Activated T-helper 1 cell treated with anti-CD3 and anti-CD28 coated beads, Interleukin-12 subunit alpha, Interleukin-12 subunit beta, Interleukin-2, Interleukin-4 antibody, amounts not matched to agents 30 ng/mL and 10 ng/mL and 1 ng/mL, durations not matched to agents 14 hours and 24 hours and 36 hours (primary cell): ENCODE measurements at places on chromosomes 3 and 15. TPM values are rescaled to one million over a fixed set of nuclear protein-coding genes. Genes with fewer than 3 reads are reported as not detected.

CSPG4 gene
- not detected in 2 replicates for total RNA-seq

NOX5 gene
- 0.03 TPM in 1 of 2 replicates, not detected in the other for total RNA-seq

FBXO40 gene
- not detected in 2 replicates for total RNA-seq

DNA sequence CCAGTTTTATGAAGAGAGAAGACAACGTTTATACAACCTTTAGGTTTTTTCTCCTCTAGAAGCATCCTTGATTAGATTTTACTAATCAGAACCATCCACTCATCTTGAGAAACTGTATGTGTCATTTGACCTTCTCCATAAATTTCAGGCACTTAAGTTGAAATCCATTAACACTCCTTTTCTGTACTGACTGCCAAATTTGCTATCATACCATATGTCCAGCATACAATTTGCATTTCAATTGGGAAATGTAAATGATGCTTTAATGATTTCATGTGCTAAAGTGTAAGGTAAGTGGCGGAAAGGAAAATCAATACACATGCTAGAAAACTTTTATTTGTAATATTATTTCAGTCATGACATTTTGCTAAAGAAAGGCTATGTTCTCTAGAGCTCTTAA is 731.6 kb downstream of the GBE1 start:
- H3K4me1 ChIP-seq, result no peaks in the 10 kb centered on the region
- no peak overlapping the region for H3K27ac ChIP-seq
- no peak for DNase-seq
- no peaks in the 10 kb centered on the region for H3K27me3 ChIP-seq

DNA sequence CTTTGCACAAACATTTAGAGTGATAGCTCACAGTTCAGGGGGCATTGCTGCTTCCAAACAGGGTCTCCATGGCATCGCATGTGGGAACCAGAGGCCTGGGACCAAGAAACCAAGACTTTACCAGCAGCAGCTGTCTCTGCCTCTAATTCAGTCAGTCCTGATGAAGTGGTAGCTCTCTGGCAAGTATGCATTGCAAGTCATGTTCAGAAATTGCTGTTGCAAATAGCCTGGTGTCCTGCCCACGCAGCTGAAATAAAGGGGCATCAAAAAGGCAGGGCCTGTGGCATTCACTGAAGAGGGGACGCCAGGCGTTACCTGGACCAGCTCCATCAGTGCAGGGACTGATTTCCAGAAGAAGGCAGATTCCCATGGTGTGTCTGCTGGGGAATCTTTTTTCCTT is 121.3 kb downstream of the CD47 start:
- H3K27me3 ChIP-seq, result peaks cover 7% of the 10 kb centered on the region
- H3K4me1 ChIP-seq, result peaks cover 5% of the 10 kb centered on the region
- no peak overlapping the region for H3K4me3 ChIP-seq

DNA sequence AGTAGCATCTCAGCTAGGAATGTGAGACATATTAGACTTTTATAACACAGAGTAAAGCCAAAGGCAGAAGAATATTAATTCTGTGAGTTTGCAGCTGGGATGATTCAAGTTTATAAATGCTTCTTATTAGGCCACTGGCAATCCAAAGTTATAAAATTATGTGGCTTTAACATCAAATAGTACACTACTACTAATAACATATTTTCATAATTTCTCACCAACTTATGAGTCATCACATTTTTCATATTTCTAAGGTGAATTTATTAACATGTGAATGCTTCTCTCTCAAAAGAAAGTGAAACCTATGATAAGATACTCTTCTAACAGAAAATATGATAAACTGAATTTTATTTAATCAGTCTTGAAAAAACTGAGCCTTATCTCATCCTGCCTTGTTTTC is 1348.2 kb upstream of the ALCAM start:
- no peak overlapping the region for H3K27ac ChIP-seq
- H3K27me3 ChIP-seq, result no peaks in the 10 kb centered on the region
- H3K4me3 ChIP-seq, result no peak overlapping the region

DNA sequence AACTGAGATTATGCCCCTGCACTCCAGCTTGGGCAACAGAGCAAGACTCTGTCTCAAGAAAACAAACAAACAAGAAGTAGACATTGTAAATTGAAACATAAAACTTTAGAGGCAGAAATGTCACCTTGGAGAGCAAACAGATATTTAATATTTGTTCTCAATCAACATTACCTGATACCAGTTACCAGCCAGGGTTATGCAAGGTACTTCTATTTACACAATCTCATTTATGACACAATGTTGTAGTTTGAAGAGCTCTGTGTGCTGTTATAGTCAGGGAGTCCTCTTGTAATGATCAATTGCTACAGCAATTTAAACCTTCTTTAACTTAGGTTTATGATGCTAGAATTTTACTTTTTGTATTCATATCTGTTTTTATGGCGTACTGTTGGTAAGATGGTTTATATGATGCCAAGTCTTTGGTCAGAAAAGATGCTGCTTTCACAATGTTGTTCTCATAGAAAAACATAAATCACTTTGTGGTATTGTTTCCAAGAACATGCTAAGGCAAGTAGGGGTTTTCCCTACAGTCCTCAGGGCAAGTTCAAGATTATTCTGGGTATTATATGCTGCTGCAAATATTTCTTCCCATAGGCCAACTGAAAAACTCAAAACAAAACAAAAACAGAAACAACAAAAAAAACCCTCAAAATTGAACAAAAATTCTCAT is 173.5 kb downstream of the TNIK start:
- DNase-seq, result no peak
- H3K27ac ChIP-seq, result peak overlapping the region; percentile 64
- no peaks in the 10 kb centered on the region for H3K27me3 ChIP-seq
- H3K36me3 ChIP-seq, result peaks cover 9% of the 10 kb centered on the region

DNA sequence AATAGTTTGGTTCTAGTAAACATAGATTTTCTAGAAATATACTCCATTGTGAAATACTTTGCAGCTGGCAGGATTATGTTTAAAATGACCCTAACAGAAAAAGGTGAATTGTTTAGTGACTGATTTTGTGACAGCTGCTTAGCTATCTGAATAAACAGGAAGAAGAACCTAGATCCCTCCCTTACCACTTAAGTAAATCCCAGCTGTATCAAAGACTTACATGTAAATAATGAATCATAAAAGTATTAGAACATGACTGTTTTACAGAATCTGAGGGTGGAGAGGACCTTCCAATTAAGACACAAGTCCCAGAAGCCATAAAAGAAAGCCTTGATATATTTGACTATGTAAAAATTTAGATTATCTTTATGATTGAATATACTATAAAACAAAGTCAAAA is 15.9 kb downstream of the SLC49A4 start:
- H3K27me3 ChIP-seq, result no peaks in the 10 kb centered on the region
- H3K27ac ChIP-seq, result no peak overlapping the region
- H3K4me3 ChIP-seq, result no peak overlapping the region
- no peaks in the 10 kb centered on the region for H3K4me1 ChIP-seq

- DNase-seq, result no peak
- no peaks in the 10 kb centered on the region for H3K36me3 ChIP-seq
- H3K27me3 ChIP-seq, result peaks cover 18% of the 10 kb centered on the region
- H3K4me1 ChIP-seq, result no peaks in the 10 kb centered on the region
- no peak overlapping the region for H3K4me3 ChIP-seq
Measured at GRCh38 chr3:71244153-71244825, 339.2 kb downstream of the FOXP1 start.
